ENCODE measurements at places on chromosomes 5 and 9.
A peak's percentile ranks its signal among the peaks of the same experiment; 100 is the strongest.

DNA sequence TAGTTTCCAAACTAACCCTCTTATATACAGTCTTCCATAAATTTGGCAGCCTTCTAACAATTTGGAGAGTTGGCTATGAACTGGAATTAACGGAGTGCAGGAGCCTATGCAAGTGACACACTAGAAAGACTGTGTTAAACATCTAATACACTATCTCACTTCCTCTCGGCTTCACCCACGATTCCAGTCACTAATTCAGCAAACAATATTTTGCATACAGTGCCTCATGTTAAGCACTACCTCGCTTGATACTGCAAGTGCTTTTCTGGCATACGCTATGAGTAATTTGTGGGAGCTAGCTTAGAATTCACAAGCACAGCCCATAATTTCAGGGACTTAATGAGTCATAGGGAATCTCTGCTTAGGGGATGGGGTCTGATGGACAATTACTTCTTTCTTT lies 102.5 kb downstream of the ST8SIA4 start:
- DNase-seq, result peak; percentile 25

DNA sequence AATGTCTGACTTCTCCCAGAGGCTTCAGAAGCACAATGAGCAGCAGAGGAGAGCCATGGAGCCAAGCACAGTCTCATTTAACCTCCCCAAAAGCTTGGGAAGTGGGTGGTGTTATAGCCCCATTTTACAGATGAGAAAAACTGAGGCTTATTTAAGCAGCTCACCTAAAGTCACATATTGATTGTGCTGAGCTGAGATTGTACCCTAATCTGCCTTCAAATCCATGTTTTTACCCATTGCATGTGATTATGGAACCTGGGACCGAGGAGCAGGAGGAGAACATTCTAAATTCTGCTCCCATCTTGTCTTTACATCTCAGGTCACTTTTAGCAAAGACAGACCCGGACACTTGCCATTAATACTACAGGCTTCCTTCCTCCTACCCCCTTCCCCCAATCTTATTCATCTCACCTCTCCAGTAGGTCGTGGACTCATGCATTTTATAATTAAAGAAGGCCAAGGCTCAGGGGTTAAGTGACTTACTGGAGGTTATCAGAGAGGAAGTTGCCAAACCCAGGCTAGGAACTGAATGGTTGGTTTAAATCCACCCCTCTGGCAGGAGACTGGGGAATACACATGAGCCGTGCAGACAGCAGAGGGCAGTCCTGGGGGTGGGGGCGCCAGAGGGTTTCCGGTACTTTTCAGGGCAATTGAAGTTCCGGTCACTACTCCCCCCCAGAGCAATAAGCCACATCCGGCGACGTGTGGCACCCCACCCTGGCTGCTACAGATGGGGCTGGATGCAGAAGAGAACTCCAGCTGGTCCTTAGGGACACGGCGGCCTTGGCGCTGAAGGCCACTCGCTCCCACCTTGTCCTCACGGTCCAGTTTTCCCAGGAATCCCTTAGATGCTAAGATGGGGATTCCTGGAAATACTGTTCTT lies 51.0 kb upstream of the IL17B start:
- DNase-seq, result no peak

- no peak for DNase-seq
These were observed 53.5 kb upstream of the CNTLN start for GRCh38 chr9:17081351-17081750.

- DNase-seq, result no peak
These were observed 222.8 kb upstream of the KIF2A start for GRCh38 chr5:62083247-62083646.

GRCh38 chr9:84709056-84709455 lies 39.5 kb downstream of the NTRK2 start:
- no peak for DNase-seq

- DNase-seq, result no peak
These were observed 222.4 kb upstream of the PANK3 start for GRCh38 chr5:168801567-168801966.

GRCh38 chr9:108727580-108728111 lies 128.1 kb downstream of the ACTL7B start:
- no peak for DNase-seq

DNA sequence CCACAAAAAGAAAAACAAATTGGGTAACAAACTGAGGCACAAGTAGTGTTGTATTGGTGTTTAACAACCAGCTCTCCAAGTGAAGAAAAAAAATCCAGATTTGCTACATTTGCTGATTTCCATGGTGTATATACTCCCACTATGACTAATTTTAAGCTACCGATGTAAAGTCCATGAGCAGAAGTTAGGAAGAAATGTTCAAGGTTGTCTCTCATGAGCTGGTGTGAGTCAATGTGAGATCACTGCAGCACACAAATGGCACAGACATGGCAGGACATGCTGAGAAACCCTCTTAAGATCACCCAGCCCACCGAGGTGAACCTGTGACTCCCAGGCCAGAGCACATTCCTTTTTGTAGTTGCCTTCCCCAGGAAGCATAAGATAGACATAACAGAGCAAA lies 36.2 kb downstream of the SLC44A1 start:
- DNase-seq, result peak; percentile 92

DNA sequence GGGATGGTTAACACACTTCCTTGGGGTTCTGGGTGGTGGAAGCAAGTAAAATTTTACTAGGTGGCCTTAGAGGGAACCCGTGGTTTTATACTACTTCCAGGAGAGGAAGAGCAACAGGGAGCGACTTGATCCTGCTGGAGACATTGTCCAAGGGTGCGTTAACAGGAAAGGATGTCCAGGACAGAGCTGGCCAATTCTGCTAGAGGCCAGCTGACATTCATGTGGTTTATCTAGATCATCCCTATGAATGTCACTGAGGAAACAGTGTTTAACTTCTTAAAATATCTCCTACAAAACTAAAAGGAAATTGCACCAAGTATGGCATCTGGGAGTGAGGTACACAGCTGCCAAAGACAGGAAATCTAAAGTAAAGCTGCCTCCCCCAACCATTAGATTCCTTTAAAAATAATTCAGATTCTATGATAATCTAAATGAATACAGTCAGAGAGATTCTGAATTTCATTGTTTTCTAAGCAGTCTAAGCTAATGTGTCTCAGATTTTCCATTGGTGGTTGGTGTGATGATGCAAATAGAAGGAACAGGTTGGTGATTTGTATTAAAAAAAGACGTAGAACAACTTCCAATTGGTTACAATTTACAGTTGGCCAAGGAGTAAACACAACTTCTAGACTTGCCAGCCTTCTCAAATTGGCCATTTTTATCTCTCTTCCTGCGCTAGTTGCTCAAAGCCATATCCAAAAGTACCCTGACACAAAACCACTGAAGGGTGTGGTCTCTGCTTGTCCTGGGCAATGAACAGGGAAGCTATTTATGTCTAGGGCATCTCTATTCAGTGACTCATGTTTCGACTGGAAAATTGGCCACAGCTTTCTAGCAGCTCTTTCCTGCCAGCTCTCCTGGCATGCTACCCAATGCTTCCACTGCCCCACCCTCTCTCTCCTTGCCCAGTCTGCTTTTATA lies 574.7 kb upstream of the MEF2C start:
- DNase-seq, result peak; percentile 96

DNA sequence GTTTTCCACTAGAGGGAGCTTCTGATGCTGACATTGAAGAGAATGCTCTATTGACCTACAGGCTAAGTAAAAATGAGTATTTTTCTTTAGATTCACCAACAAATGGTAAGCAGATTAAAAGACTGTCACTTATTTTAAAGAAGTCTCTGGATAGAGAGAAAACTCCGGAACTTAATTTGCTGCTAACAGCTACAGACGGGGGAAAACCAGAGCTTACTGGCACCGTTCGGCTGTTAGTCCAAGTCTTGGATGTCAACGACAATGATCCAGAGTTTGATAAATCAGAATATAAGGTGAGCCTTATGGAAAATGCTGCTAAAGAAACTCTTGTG lies 764 bp downstream of the PCDHA11 start:
- no peak for DNase-seq

- DNase-seq, result peak; percentile 70
These were observed 672 bp downstream of the MSANTD3 start for GRCh38 chr9:100427366-100428263.

DNA sequence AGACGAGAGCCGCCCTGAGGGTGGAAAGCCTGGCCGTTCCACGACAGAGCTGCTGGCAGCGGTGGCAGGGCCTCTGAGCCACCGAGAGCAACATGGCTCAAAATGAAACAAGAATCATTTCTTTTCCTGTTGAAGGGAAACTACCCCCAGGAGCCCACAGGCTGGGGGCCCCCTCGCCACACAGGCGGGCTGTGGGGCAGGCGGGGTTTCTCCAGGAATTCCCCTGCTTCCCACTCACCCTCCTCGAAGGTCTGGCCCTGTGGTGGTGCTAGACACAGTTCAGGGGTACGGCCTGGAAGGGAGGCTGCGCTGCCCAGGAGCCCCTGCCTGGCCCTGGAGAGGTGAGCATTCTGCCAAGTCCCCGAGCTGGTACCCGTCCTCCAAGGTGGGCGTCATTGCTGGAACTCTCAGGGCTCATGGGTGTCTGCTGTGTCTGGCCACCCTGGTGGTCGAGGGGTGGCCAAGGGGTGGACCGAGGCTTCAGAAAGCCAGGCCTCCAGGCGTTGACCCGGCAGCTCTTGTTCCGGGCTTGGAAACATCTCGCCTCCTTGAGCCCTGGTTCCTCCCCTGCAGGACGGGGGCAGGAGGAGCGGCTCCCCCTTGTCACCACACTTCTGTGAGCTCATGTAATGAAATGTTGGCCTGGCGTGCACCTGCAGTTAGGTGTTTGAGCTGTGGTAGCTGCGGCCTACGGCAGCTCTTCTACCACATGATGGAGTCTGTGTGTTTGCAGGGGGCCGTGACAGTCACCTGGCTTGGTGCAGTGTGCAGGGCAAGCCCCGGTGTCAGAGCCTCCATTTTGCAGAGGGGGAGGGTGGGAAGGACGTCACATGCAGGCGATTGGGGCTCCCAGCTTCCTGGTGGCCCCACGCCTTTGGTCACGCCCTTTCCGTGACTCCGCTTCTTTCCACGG lies 65.3 kb downstream of the RXRA start:
- DNase-seq, result no peak

- DNase-seq, result peak; percentile 35
These were observed 116.2 kb downstream of the PRELID2 start for GRCh38 chr5:145718956-145719355.

- DNase-seq, result no peak
These were observed 367.9 kb downstream of the CYLC2 start for GRCh38 chr9:103362986-103363385.

DNA sequence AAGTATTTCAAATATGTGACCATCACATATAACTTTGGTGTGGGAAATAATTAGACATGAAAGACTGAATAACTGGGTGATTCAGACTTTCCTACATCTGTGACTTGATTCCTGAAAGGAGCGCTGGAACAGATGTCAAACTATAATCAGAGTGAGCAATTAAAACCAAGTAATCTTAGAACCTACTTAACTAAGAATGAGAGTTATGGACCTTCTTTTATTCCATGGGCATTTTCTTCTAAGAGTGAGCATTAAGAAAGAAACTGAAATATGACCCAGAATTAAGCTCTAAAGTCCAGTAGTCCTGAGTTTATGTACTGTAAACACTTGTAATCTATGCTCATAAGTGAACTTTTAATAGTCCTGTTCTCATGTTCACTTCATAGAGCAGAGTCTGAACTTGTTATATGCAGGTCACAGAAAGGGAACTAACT lies 68.4 kb downstream of the PAM start:
- no peak for DNase-seq

DNA sequence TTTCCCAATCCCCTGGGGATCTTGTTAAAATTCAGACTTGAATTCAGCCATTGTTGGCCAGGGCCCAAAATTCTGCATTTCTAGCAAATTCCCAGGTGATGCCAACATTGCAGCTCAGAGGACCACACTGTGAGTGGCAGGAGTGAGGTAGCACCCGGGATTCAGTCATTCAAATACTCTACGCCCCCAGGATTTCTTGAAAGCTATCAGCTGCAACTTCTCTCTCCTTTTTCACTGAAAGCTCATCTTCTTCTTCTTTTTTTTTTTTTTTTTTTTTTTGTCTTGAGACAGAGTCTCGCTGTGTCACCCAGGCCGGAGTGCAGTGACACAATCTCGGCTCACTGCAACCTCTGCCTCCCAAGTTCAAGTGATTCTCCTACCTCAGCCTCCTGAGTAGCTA lies 19.3 kb upstream of the ANKH start:
- no peak for DNase-seq

- DNase-seq, result no peak
These were observed 16.7 kb downstream of the GMCL2 start for GRCh38 chr5:178170455-178170854.

- DNase-seq, result peak; percentile 46
These were observed 52.2 kb downstream of the MAP1B start for GRCh38 chr5:72159501-72159911.

DNA sequence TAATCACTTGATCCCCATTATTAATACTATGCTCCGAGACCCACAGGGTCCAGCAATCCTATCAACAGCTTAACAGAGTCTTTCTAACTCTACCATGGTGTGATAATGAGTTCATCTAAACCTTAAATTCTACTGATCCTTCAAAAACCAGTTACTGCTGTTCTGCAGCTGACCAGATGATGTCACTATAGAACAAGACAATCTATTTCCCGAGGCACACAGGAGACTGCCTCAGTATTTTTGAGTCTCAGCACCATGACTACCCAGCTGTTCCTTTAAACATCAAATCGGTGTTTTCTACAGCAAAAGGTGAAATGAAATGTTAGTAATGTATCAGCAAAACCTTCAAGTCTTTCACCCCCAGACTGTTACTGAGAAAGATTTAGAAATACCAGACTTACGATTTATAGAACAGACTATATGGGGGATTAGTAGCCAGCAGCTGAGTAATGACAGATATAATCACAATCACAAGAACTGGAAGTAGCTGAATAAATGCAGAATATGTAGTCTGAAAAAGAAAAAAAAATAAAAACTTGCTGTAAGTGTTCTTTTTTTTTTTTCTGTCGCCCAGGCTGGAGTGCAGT lies 16.9 kb downstream of the DNAJC18 start:
- DNase-seq, result peak; percentile 65

- peak; percentile 52 for DNase-seq
These were observed 518 bp downstream of the UBE2B start for GRCh38 chr5:134371834-134372340.

DNA sequence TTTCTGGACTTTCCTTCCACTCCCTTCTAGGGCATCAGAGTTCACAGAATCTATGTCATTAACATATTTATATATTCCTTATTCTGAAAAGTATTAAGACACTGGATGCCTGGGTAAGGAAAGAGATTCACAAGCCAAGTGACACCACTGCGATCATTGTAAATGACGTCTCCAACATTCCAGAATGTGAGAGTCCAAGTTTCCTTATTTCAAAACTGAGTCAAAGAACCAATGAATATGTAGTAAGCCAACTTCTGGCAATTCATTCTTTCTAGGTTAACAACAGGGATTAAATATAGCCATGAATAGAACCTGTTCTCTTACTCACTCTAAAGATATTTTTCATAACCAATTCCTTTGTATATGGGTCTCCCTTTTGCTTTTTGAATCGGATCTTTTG lies 18.1 kb downstream of the RAI14 start:
- DNase-seq, result peak; percentile 58

GRCh38 chr5:110738812-110739651 lies at the start of gene SLC25A46:
SLC25A46 (plus strand) TSS chr5:110739007; CDS start chr5:110739120, 113 bp downstream.
- DNase-seq, result peak; percentile 90

- DNase-seq, result no peak
These were observed 450.2 kb upstream of the ZNF608 start for GRCh38 chr5:125196481-125197111.

Data from HT1080 (cell line).